ENCODE measurements at places on chromosomes 7 and 10.
A peak's percentile ranks its signal among the peaks of the same experiment; 100 is the strongest.

- no peak for DNase-seq
Measured at GRCh38 chr10:102208311-102209035, 17.6 kb upstream of the ELOVL3 start.

DNA sequence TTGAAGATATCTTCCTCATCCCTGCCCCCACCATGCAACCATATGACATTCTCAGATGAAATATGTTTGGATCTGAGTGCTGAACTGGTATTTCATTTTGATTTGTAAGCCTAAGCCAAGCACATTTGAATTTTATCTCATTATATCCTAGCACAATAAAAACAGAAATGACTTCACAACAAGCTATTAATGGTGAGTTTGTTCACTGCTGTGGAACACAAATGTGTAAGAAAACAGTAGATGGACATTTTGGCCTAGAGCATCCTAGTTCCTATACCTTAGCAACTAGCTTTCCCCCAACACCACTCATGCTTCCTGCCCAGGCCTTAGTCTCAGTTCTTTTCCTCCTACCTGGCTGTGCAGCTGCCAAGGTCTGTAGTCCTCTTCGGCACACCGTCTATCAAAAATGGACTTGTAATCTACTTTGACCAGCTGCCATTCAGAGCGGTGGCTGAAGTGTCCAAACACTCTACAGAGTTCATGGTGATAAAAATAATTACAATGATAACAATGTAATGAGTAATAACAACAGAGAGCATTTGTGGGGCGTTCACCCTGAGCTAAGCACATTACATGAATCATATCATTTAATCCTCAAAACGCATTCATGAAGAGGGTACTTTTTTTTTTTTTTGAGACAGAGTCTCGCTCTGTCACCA lies 491.9 kb downstream of the SORCS1 start:
- DNase-seq: no peak

- no peak for DNase-seq
Measured at GRCh38 chr7:112898432-112899290, 108.5 kb upstream of the TMEM168 start.

GRCh38 chr7:6323967-6324701 lies 51.7 kb upstream of the CYTH3 start:
- no peak for DNase-seq

GRCh38 chr10:92689663-92690210 lies at the start of gene HHEX:
Gene HHEX (plus strand): TSS chr10:92689955. CDS start chr10:92689987, 32 bp downstream.
- peak; percentile 79 for DNase-seq

DNA sequence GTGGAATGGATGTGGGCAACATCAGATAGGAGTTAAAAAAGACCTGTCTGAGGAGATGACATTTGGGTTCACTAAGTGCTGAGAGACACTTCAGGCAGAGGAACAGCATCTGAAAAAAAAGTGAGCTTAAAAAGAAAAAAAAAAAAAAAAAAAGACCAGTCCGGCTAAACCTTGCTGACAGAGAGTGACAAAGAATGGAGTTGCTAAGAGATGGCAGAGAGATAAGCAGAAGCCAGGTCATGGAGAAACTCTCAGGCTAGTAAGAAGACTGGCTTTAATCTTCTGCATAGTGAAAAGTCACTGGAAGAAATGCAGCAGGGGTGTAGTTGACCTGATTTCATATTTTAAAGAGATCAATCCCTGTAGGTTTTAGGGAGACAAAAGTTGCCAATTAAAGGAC lies 711.1 kb upstream of the SEMA3D start:
- no peak for DNase-seq

- DNase-seq: no peak
Measured at GRCh38 chr7:87933605-87933952, 472 bp upstream of the ADAM22 start.

DNA sequence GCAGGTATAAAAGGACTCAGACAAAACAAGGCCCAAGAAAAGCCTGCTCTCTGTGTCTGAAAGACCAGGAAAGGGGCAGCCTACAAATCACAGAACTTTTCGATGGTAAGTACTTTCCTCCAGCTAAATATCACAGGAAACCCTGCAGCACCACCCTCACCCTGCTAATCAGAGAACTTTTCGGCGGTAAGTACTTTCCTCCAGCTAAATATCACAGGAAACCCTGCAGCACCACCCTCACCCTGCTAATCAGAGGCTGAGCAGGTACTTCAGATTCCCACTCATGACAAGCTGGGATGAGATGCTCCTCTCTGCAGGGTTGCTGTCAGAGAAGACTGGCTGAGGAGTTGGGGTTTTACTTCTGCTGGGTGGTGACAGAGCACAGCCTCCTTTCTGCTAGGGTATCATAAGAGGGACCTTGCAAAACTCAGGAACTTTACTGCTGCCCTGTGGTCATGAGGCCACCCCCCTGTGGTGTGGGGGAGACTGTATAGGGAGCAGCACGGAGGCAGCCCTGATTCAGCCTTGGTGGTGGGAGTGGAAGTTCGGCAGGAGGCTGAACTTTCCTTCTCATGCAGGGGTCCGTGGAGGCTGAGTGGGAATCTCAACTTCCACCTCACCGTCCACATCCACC lies 7.2 kb downstream of the WDR37 start:
- DNase-seq: no peak

GRCh38 chr7:1567049-1567771 lies 2.6 kb downstream of the PSMG3 start:
- DNase-seq: no peak

- no peak for DNase-seq
Measured at GRCh38 chr10:52814506-52814905, 41.9 kb upstream of the MBL2 start.

GRCh38 chr7:19944363-19945120 lies 171.1 kb upstream of the TMEM196 start:
- no peak for DNase-seq

- DNase-seq: no peak
Measured at GRCh38 chr7:146728611-146729010, 612.0 kb downstream of the CNTNAP2 start.

DNA sequence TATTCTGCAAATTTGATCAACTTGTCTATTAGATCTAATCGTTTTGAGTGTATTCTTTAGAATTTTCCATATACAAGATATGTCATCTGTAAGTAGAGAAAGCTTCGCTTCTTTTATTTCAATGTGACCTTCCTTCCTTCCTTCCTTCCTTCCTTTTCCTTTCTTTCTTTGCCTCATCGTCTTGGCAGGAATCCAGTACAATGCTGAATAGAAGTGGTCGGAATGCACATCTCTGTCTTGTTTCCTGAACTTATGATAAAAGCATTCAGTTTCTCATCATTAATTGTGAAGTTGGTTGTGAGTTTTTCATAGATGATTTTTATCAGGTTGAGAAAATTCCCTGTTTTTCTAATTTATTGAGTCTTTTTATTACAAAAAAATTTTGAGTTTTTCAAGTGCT lies 300.7 kb upstream of the ZNF32 start:
- DNase-seq: no peak

GRCh38 chr7:114539575-114539974 lies 125.0 kb downstream of the FOXP2 start:
- no peak for DNase-seq

- no peak for DNase-seq
Measured at GRCh38 chr10:13270877-13271551, 28.9 kb downstream of the PHYH start.

DNA sequence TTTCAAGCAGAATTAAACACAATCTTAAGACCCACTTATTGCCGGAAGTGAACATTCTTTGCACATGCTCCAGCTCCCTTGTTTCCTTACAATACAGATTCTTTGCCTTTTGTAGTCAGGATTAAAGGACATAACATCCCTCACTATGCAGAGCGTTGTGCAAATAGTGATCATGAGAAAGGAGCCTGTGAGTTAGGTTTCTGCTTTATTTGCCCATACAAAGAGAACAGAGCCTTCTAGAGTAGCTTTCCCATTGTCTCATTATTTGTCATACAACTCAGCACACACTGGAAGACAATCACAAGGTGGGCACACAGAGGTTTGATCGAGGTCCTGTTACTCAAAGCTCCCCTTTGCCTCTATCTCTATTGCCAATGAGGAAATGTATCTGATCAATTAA lies 48.2 kb upstream of the WDR11 start:
- DNase-seq: no peak

GRCh38 chr10:44352316-44353127 lies 32.4 kb downstream of the CXCL12 start:
- no peak for DNase-seq

DNA sequence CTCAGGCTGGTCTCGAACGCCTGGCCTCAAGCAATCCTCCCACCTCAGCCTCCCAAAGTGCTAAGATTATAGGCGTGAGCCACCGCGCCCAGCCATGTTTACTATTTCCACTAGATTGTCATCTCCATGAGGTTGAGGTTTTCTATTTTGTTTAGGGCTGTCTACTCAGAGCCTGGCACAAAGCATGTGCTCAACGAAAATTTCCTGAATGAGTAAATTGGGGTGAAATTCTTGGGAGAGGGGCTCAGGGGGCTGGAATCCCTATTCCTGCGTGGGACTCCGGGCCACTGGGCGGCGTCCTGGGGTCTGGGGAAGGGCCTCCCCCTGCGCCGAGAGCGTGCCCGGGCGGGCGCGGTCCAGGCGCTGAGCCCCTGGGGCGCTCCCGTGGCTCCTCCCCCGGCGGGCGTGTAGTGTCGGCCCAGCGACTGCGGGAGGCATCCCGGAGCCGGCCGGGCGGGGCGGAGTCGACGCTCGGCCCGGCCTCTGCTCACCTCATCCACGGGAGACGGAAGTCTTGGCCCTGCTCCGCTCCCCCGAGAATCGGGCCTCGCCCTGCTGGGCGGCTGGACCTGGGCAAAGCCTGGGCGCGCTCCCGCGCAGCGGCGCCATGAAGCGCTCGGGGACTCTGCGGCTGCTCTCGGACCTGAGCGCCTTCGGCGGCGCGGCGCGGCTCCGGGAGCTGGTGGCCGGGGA lies at the start of gene HPS6:
Gene HPS6 (plus strand): TSS at position 482 of the 693 bp plus-strand sequence. CDS start 126 bp downstream, at position 608.
- peak; percentile 88 for DNase-seq

DNA sequence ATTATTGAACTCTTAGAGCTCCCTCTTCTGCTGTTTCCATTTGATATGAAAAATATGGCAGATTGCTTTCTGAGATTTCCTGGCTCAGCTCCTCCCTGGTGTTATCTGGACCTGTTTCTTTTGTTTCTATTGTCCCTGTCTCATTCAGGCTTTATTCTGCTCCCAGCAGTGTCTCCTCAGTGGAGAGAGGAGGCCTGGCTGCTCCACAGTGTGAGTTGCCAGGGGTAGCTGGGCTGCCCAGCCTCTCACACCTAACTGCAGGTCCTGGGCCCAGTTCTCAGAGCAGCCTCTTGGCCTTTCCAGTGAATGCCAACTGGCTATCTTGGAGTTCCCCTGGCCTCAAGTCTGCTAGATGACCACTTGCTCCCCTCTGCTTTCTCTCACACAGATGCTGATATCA lies 127.0 kb downstream of the VPS41 start:
- no peak for DNase-seq

DNA sequence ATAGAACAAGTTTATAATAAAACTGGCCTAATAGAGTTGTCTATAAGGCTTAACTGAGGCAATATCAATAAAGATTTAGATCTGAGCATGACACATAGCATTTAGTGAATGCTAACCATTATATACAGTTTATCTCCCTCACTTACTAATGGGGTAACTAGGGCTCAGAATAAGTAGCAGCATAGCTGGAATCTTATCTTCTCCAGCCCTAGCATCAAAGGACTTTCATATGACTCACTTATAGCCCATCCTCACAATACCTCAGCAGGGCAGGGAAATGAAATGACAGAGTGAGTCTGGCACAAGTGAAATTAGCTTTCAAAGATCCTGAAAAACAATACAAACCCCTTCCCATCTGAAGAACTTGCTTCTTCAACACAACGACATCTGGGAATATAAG lies 362.9 kb downstream of the KIF20B start:
- DNase-seq: no peak

DNA sequence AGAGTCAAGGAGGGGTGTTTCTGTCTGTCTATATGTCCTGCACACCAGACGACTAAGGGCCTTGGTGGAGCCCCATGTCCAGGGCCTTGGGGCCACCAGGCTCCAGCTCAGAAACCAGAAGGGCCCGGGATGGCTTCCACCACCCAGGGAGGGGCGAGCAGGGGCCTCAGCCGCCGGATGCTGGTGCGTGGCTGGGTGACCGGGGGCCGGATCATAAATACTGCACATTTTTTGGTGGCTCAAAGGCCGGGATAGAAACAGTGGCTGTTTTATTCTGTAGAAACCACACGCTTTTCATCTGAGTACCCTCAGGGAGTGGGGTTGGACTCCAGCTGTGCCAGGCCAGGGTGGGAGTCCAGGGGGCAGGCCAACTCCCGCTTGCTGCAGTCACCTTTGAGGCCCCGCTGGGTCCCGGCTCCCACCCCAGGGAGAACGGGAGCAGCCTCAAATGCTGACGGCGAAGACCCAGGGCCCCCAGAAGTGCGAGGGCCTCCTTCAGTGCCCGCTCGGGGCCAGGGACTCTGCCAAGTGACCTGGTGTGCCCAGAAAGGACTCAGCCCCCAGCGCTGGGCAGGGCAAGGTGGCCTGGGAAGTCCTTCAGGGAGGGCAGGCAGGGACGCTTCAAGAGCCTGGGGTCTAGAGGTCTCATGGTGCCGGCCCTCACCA lies 28.2 kb downstream of the PDGFA start:
- no peak for DNase-seq

GRCh38 chr7:151992375-151992774 lies 33.1 kb upstream of the GALNT11 start:
- no peak for DNase-seq

GRCh38 chr10:45005284-45005683 lies 4.6 kb downstream of the ZNF22 start:
- DNase-seq: no peak

DNA sequence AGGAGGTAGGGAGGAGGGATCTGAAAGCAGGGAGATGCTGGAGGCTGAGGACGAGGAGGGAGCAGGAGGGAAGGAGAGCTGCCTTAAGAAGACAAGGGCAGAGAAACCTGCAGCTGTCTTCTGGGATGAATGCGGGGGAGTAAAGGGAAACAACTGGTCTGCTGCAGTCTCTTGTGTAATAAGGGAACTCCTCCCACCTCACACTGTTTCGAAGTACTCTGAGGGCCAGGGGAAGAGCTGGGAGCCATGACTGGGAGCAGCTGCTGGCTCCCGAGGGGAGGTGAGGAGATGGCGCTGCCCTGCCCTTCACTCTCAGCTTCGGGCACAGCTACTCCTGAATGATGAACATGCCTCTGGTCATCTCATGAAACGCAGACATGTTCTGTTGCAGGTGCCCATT lies 65.1 kb downstream of the CLEC2L start:
- DNase-seq: no peak

DNA sequence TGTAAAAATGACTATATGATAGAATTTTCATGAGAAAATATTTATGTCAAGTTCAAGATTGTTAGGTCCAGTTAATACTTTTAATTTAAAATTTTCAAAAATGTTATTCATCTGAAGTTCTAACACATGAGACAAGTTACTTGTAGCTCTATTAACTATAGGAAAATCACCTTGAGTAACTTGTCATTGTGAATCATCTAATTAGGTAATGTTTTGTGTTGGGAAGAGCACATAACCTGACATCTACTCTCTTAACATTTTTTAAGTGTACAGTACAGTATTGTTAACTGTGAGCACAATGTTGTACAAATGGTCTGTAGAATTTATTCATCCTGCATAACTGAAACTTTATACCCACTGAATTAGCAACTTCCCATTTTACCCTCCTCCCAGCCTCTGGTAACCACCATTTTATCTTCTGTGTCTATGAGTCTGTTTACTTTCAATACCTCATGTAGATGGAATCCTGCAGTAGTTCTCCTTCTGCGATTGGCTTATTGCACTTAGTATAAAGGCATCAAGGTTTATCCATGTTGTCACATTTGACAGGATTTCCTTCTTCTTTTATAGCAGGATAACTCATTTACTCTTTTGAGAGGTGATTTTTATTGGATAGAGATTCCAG lies 54.6 kb downstream of the ARL4A start:
- DNase-seq: no peak
